EL (cell line): ENCODE measurements at places on chromosomes 1 and 21.
A peak's percentile ranks its signal among the peaks of the same experiment; 100 is the strongest.

- DNase-seq, result no peak
Observed at GRCh38 chr21:43921979-43922945, 57.2 kb downstream of the AGPAT3 start.

GRCh38 chr21:30333736-30334135 is 3.8 kb downstream of the KRTAP27-1 start:
- no peak for DNase-seq

GRCh38 chr1:178928976-178929375 is 58.1 kb upstream of the ANGPTL1 start:
- DNase-seq, result no peak

DNA sequence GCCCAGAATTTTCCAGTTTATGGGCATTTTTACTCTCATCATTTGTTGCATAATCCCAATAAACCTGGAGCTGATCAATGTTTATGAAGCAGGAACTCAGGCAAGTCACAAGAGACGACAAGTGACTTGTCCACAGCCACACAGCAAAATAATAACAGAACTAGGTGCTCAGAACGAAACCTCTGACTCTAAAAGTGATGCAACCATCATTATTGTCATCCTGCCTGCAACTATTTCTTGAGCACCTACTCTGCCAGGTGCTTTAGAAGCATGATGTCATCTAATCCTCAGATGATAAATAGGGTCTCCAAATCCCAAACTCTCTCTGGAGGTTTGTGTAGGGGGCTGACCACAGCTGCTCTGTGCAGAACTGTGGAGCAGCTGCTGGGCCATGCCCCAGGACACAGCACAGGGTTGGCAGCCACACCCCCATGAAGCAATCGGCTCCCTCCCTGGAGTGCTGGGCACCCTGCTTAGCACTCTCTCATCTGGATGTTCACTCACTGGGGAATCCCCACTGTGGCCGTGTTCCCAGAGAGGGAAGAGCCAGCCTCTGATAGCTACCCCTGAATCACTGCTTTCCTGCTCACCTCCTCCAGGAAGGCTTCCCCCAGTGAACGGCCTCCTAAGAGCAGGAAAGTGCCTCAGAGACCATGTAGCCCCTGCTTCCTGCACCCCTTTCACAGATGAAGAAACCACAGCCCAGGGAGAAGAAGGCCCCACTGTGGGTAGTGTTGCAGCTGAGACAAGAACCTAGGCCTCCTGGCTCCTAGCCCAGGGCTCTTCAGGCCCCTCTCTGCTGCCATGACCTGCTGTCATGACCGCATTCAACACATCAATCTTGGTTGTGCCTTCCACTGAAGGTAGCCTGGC is 2.1 kb downstream of the TTC22 start:
- peak; percentile 58 for DNase-seq

- peak; percentile 44 for DNase-seq
Observed at GRCh38 chr1:109112056-109112651, 1.8 kb upstream of the ELAPOR1 start.

DNA sequence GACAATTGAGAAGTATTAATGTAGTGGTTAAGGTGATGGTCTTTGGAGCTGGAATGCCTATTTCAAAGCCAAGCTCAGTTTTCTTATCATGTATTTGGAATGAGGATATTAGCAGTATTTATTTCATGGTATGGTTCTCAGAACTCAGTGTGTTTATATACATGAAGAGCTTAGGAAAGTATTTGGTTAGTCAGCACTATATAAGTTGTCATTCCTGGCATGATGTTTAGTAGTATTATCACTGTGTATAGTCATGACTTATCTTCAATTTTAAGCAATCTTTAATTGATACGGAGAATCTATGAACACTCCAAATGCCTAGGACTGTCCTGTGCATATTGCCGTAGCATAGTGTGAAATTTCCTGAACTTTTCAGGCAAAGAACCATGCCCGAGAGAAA is 501.9 kb upstream of the USP24 start:
- peak; percentile 37 for DNase-seq
